ENCODE measurements at places on chromosomes 1 and 21.

GRCh38 chr1:168236836-168237611, 11.2 kb downstream of the SFT2D2 start:
- DNase-seq: no peak

- no peak for DNase-seq
These were observed 13.7 kb downstream of the BLACAT1 start for GRCh38 chr1:205442051-205442725.

DNA sequence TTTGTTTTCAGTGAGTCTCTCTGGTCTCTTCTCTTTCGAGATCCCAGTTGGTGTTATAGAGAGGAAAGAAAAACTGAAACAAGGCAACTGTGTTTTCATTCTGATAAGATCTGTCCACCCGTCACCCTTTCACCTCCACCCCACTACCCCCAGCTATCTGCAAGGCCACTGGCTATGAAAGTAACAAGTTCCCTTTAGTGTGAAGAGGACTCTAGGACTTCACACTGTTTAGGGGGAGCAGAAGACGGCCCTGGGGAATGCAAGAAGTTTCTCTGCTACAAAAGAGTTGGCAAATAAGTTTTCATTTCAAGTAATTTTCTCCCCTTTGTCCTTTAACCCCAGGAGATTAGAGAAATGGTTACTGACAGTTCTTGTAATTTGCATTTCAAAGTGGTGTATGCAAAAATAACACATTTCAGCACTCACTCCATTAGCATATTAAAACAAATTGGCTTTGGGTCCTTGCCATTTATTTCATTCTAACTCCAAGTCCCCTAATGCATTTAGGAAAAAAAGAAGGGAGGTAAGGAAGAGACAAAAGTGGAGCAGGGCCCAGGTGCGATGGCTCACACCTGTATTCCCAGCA, 79.6 kb upstream of the PPM1J start:
- no peak for DNase-seq

DNA sequence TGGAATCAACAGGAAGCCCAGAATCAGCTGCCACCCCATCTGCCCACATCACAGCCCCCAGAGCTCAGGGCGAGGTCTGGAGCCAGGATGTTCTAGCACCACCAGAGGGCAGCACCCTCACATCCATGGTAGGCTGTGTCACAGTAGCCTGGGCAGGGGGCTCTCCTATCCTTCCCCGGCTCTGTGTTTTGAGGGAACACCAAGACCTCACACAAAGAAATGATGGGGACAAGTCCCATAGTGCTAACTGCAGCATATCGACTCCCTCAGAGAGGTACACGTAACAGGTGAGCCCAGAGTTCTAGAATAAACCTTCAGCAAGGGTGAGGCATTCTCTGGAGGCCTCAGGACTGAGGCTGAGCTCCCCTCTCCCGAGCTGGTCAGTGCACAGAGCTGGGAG, 2.3 kb upstream of the KCNC4 start:
- peak; percentile 82 for DNase-seq

DNA sequence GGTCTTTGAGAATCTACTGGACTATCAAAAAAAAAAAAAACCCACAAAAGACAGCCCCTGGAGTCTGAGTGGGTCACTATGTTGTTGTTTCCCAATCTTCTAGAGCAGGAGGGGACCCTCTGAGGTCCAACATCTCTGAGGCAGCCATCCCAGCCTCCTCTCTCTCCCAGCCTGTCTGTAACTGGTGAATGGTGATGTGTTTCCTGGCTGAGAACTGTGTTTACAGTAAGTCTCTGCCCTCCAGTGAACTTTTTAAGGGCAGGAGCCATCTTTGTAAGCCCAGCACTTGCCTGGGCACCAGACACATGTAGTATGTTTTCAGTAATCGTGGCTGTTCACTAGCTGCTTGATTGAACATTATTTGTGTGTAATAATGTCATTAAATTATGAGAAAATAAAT, 85.7 kb downstream of the SPATA46 start:
- DNase-seq: no peak
